Eye (tissue), 1 donor: ENCODE measurements at places on chromosomes 4 and X.

DNA sequence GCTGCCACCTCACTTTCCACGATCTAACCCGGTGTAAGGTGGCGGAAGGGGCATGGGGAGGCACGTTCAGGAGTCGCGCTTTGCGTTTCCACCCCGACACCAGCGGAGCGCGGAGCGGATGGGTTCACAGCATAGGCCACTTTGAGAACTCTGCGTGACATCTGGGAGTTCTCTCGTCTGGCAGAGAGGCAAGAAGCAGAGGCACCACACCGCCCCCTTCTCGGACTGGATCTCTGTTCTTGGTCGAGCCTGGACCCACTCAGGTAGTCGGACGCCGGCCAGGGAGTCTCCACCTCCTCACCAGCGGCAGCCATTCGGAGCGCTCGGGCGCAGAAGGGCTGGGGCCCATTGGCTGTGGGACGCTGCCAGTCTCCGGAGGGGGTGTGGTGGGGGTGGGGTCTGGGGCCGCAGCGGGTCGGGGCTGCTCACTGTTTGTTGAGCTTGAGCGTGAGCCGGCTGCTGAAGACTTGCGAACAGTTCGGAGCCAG is at the start of gene DACH2:
Gene DACH2 (plus strand): TSS at position 428 of the 488 bp plus-strand sequence.
- peak; percentile 90 for DNase-seq

DNA sequence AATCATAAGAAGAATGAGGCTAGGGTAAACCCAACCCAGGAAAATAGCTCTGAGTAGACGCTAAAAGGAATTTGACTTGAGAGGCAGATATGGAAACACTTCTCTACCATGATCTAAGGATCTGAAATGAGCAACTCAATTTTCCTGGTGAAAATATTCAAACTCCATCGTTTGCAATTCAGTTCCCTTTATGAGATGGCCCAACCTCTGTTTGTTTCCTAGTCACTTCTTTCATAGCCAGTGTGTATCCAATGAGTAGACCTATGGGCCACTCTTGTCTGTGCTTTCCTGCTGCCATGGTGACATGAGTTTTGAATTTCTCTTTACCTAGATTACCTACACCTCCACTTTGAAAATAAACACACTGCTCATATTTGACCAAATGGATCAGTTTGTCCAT is 176.2 kb upstream of the GPRIN3 start:
- no peak for DNase-seq

DNA sequence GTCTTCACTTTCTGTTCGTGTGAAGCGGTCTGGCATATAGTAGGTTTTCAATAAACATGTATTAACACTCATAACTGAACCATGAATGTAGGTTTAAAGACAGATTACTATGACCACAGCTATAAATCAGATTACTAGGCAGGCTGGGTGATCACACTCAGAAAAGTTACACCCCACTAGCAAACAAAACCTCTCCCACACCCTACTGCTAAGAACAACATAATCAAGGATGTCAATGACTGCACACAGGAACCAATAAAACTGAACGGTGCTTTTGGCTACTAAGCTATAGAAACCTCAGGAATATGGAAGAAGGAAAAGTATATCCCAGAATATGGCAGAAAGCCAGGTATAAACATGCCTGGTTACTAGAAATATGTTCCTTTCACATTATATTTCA is 676.9 kb downstream of the SMARCA1 start:
- DNase-seq, result no peak

- DNase-seq, result no peak
Measured at GRCh38 chrX:123215397-123216089, 31.5 kb downstream of the GRIA3 start.

DNA sequence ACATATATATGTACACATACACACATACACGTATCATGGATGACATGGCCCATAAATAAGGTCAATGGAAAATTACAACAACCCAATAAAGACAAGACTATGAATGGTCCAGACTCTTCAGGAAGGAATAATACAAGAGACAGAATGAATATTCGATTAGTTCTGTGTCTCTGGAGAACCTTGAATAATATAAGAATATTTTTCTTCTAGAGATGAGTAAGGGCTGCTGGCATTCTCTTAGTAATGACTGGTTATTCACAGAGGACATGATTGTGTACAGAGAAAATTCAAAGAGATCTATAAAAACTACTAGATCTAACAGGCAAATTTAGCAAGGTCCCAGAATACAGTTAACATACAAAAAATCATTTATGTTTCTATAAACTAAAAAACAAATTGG is 23.3 kb downstream of the SPIN4 start:
- DNase-seq, result no peak

DNA sequence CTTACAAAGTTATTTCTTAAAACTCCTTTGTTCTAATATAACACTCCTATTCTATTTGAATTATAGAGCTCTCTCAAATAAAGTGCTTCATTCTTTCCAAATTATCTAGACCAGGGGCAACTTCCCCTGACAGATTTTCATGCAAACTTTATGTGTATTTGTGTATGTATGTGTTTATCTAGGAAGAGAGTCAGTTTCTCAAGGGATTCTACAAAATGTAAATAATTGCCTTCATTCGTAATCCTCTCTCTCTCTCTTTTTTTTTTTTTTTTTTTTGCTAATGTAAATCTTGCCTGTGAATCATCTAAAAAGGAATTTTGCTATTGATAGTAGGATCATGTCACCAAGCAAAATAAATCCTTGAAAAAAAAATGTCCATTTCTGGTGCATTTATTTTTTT is 38.9 kb upstream of the RBPJ start:
- DNase-seq, result no peak

DNA sequence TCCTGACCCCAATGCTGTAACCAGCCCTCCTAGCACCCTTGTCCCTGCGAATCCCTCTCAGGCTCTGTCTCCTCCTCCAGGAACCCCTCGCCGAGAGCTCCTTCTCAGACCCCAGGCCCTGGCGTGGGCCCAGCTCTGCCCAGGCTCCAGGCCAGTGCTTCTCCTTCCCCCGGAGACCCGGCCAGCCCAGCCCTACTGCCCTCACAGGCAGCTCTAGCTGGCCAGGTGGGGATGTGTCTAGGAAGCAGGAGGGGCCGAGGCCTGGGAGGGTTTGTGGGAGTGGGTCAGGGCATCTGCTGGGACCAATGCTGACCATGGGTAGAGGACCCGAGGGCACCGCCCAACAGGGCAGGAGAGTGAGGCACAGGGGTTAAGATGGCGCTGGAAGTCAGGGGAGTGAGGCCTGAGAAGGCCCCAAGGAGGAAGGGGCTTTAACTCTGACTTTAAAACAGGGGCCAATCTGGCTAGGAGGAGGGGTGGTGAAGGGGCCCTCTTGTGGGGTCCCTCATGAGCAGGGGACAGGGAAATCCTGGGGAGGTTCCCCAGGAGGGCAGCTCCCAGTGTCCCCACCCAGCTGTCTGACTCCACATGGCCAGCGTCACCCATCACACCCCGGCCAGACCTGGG is 64.7 kb upstream of the NKX1-1 start:
- DNase-seq, result no peak

DNA sequence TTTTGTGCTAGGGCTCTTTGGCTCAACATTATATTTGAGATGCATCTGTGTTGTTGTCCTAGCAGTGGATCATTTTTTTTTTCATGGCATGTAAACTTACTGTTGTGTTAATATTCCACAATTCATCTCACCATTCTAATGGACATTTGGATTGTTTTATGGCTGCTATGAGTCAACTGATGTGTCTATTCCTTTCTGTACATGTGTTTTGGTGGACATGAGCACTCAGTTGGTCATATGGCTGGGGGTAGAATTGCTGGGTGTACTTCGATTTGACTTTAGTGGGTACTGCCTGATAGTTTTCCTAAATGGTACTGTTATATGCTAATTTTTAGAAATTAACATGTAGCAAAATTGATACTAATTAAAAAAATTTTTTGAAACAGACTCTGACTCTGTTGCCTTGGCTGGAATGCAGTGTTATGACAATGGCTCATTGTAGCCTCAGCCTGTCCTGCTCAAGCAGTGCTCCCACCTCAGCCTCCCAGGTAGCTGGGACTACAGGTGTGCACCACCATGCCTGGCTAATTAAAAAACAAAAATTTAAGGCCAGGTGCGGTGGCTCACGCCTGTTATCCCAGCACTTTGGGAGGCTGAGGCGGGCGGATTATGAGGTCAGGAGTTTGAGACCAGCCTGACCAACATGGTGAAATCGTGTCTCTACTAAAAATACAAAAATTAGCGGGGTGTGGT is 9.0 kb downstream of the FAM193A start:
- no peak for DNase-seq
